ENCODE measurements at places on chromosomes 4 and X. TPM values are rescaled to one million over a fixed set of nuclear protein-coding genes. Genes with fewer than 3 reads are reported as not detected.
A peak's percentile ranks its signal among the peaks of the same experiment; 100 is the strongest.

The LDOC1 gene
- 24.5 TPM for total RNA-seq

The AMBN gene
- not detected for total RNA-seq

The ADH7 gene
- not detected for total RNA-seq

The CYSLTR1 gene
- 2.5 TPM for total RNA-seq

The PABPC1L2A gene
- not detected for total RNA-seq

The ODAPH gene
- not detected for total RNA-seq

The LRCH2 gene
- total RNA-seq, result 7.3 TPM

The VEGFD gene
- total RNA-seq, result 13.5 TPM

The FAM53A gene
- 2.3 TPM for total RNA-seq

The SOWAHD gene
- total RNA-seq, result 1.5 TPM

The EGFL6 gene
- total RNA-seq, result not detected

The SH3RF1 gene
- 7.9 TPM for total RNA-seq

The GAGE12H gene
- not detected for total RNA-seq

- H3K27ac ChIP-seq, result no peak overlapping the region
- no peak overlapping the region for H3K4me3 ChIP-seq
Measured at GRCh38 chrX:56963377-56963776, 32.0 kb downstream of the SPIN3 start.

GRCh38 chr4:25110527-25111329, 49.5 kb downstream of the SEPSECS start:
- no peaks in the 10 kb centered on the region for H3K4me1 ChIP-seq
- no peak overlapping the region for H3K4me3 ChIP-seq
- DNase-seq, result no peak
- peaks cover 3% of the 10 kb centered on the region for H3K27me3 ChIP-seq

- DNase-seq, result no peak
- H3K36me3 ChIP-seq, result no peaks in the 10 kb centered on the region
- no peaks in the 10 kb centered on the region for H3K27me3 ChIP-seq
Measured at GRCh38 chr4:15792974-15793373, 14.8 kb downstream of the CD38 start.

GRCh38 chr4:169079942-169080827, 70.1 kb upstream of the CBR4 start:
- H3K27ac ChIP-seq, result peak overlapping the region; percentile 67
- H3K36me3 ChIP-seq, result no peaks in the 10 kb centered on the region
- H3K27me3 ChIP-seq, result no peaks in the 10 kb centered on the region
- H3K4me1 ChIP-seq, result peaks cover 21% of the 10 kb centered on the region

GRCh38 chrX:46251755-46252154, 293.5 kb downstream of the ZNF674 start:
- no peak overlapping the region for H3K27ac ChIP-seq

DNA sequence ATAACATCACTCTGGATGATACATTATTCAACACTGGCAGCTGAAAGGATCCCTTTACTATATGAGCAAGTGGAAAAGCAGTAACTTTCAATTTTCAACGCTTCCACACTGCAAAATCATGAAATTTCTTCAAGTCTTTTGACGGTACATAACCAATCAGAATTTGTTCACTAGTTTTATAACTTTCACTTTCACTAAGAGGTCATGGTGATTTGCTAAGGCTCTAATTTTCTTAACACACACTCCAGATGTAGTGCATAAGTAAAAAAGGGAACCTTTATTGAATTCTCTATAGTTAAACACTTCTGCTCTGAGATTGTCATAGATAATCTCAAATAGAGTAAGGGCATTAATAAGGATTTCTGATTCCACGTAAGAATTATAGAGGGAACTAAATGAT, 4.1 kb downstream of the ARMCX2 start:
- no peak overlapping the region for H3K27ac ChIP-seq
- H3K4me1 ChIP-seq, result no peaks in the 10 kb centered on the region
- peaks cover 6% of the 10 kb centered on the region for H3K36me3 ChIP-seq
- no peak for DNase-seq

- peak; percentile 85 for DNase-seq
- H3K4me1 ChIP-seq, result peaks cover 59% of the 10 kb centered on the region
- H3K36me3 ChIP-seq, result no peaks in the 10 kb centered on the region
- H3K27ac ChIP-seq, result peak overlapping the region; percentile 61
- H3K4me3 ChIP-seq, result no peak overlapping the region
Measured at GRCh38 chr4:38387348-38387747, 276.7 kb upstream of the KLF3 start.

- H3K4me1 ChIP-seq, result no peaks in the 10 kb centered on the region
- no peaks in the 10 kb centered on the region for H3K27me3 ChIP-seq
- H3K36me3 ChIP-seq, result no peaks in the 10 kb centered on the region
- H3K27ac ChIP-seq, result no peak overlapping the region
Measured at GRCh38 chrX:97070346-97070745, 186.6 kb downstream of the RPA4 start.

GRCh38 chrX:47648376-47648775, 2.0 kb downstream of the ELK1 start:
- H3K4me1 ChIP-seq, result peaks cover 16% of the 10 kb centered on the region
- no peak overlapping the region for H3K4me3 ChIP-seq
- no peak overlapping the region for H3K27ac ChIP-seq

- H3K36me3 ChIP-seq, result no peaks in the 10 kb centered on the region
- H3K4me1 ChIP-seq, result no peaks in the 10 kb centered on the region
- H3K27ac ChIP-seq, result no peak overlapping the region
- no peaks in the 10 kb centered on the region for H3K27me3 ChIP-seq
Measured at GRCh38 chr4:14184767-14185166, 557.2 kb upstream of the BOD1L1 start.

DNA sequence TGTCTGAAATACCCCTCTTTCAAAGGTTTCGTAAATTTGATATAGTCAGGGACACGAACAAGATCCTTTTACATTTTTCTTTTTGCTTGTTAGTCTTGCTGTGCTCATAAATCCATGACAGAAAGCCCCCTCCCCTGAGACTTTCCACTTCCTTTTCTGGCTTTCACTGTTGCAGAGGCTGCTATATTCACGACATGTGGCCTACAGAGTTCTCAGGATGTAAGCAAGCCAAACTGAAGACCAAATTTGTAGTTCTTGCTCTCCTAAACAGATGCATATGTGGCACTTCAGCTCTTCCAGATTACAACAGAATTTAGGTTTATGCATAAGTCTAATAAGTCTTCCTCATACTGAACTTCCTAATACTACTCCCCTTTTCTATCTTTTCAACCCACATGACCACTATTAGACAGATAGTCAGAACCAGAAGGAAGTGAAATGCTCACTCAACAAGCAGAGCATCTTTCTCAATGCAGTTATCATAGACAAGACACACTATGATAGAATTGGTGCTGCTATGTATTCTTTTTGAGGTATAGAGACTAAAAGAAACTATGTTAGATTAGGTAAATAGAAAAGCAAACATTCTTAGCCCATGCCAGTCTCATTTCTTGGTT, 15.0 kb downstream of the BTK start:
- H3K36me3 ChIP-seq, result no peaks in the 10 kb centered on the region
- no peak for DNase-seq
- peaks cover 27% of the 10 kb centered on the region for H3K27me3 ChIP-seq
- H3K27ac ChIP-seq, result no peak overlapping the region
- no peaks in the 10 kb centered on the region for H3K4me1 ChIP-seq

- H3K27me3 ChIP-seq, result no peaks in the 10 kb centered on the region
- no peaks in the 10 kb centered on the region for H3K36me3 ChIP-seq
- no peaks in the 10 kb centered on the region for H3K4me1 ChIP-seq
- H3K27ac ChIP-seq, result no peak overlapping the region
- DNase-seq, result no peak
Measured at GRCh38 chr4:81802285-81802846, 330.7 kb upstream of the RASGEF1B start.

DNA sequence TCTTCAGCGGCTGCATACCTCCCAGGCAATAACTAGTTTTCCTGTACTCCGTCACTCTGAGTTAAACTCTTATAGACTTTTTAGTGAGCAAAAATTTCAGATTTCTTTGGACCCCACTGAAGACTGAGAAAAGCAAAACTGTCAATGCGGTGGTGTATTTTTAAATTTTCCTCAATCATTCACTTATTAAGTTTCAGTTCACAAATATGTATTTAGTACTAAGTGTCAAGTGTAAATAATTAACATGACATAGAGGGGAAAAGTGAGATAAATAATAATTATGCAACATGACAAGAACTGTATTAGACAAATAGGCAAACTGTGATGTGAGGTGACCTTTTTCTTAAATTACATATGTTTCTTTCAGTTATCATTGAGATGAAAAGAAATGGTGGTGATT, 124.4 kb downstream of the NAF1 start:
- no peaks in the 10 kb centered on the region for H3K36me3 ChIP-seq
- no peaks in the 10 kb centered on the region for H3K4me1 ChIP-seq
- no peak for DNase-seq
- no peak overlapping the region for H3K4me3 ChIP-seq
- H3K27ac ChIP-seq, result no peak overlapping the region
- peaks cover 5% of the 10 kb centered on the region for H3K27me3 ChIP-seq

DNA sequence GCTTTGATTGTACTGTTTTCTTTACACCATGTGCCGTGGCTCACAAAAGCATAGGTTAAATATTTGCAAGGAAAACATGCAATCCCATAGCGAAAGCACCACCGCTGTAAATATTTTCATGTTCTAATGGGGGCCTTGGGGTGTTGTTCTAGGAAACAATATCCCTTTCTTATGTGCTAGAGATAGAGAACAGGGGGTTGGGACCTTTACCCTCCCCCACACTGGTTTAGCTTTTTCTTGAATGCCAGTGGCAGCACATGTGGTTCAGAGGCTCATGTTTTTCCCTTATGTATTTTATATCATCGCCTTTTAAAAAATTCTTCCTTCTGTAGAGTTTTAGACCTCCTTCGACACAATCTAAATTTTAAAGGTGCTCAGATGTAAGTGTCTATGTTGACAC, 422.6 kb upstream of the TENM3 start:
- H3K27ac ChIP-seq, result no peak overlapping the region
- no peaks in the 10 kb centered on the region for H3K36me3 ChIP-seq

DNA sequence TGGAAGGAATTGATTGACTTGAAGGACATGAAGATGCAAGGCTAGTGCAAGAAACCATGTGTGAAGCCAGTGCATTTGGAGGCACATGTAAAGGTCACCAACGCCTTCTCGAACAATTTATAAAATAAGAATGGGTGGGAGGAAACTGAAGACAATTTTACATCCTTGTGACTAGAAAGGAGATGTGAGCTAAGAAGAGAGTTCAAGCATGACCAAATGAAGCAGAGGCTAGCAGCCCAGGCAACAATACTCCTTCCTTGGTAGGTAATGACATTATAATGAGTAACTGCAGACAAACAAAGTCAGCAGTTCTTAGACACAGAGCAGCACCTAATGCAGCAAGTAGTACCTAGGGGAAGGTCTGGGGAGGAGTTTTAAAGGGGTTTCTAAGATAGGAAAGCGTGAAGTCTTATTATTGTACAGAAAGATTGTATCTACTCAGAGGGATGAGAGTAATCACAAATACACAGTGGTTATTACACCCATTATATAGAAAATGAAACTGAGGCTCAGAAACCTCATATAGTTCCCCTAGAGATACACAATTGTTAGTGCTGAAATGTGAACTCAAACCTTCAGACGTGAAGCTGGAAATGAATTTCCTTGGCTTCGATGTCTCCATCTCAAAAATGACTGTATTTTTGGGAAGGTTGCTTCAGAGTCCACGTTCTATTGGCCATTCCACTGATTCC, 56.1 kb downstream of the ATXN3L start:
- no peak for DNase-seq
- H3K4me3 ChIP-seq, result no peak overlapping the region
- no peak overlapping the region for H3K27ac ChIP-seq
- H3K36me3 ChIP-seq, result no peaks in the 10 kb centered on the region
- peaks cover 5% of the 10 kb centered on the region for H3K27me3 ChIP-seq

DNA sequence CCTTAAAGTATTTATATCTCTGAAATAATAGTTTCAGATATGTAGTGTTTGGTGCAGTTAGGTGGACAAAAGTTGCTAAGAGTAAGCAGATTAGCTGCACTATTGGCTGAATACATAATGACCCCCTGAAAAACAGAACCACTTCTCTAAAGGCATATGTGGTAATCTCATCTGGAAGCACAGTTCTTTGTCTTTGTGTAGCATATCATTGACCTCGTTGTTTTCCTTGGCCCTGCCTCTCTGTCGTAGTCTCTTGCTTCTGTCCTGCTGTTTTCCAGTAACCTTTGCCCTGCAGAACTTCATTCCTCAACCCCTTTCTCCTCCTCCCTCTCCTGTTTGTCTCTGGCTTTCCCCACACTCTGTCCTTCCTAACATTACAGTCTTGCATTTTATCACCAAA, 41.4 kb downstream of the JADE3 start:
- peak overlapping the region; percentile 44 for H3K27ac ChIP-seq
- peaks cover 29% of the 10 kb centered on the region for H3K4me1 ChIP-seq
- H3K36me3 ChIP-seq, result no peaks in the 10 kb centered on the region
- H3K4me3 ChIP-seq, result no peak overlapping the region
- peaks cover 8% of the 10 kb centered on the region for H3K27me3 ChIP-seq

DNA sequence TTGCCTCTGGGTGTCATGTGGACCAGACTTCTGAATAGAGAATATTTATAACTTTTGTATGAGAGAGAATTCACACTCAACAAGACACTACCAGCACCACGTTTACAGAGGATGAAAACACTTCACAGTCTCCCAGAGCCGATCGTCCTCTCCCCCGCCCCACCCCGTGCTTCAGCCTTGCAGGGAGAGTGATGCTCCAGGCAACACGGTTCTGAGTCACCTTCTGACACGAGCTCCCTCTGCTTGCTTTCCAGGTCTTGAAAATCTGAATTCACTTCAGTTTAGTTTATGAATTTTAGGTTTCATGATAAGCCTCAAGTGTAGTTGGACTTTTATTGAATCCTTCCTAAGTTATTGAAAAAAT, 59.8 kb downstream of the CPLX1 start:
- DNase-seq, result peak; percentile 85
- H3K36me3 ChIP-seq, result peaks cover 64% of the 10 kb centered on the region
- no peak overlapping the region for H3K4me3 ChIP-seq
- no peaks in the 10 kb centered on the region for H3K27me3 ChIP-seq

GRCh38 chr4:172843192-172843591, 325.4 kb upstream of the GALNT7 start:
- no peak for DNase-seq
- no peak overlapping the region for H3K27ac ChIP-seq
- no peaks in the 10 kb centered on the region for H3K27me3 ChIP-seq
- no peaks in the 10 kb centered on the region for H3K4me1 ChIP-seq
- H3K4me3 ChIP-seq, result no peak overlapping the region
- no peaks in the 10 kb centered on the region for H3K36me3 ChIP-seq
